Effector memory CD4-positive, alpha-beta T cell (primary cell): ENCODE measurements at places on chromosomes 7 and 10.

DNA sequence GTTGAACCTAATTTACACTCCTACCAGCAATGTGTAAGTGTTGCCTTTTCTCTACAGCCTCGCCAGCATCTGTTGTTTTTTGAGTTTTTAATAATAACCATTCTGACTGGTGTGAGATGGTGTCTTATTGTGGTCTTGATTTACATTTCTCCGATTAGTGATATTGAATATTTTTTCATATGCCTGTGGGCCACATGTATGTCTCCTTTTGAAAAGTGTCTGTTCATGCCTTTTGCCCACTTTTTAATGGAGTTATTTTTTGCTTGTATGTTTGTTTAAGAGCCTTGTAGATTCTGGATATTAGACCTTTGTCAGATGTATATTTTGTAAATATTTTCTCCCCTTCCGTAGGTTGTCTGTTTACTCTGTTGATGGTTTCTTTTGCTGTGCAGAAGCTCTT, 195.3 kb downstream of the DNAJB6 start:
- no peak for DNase-seq

DNA sequence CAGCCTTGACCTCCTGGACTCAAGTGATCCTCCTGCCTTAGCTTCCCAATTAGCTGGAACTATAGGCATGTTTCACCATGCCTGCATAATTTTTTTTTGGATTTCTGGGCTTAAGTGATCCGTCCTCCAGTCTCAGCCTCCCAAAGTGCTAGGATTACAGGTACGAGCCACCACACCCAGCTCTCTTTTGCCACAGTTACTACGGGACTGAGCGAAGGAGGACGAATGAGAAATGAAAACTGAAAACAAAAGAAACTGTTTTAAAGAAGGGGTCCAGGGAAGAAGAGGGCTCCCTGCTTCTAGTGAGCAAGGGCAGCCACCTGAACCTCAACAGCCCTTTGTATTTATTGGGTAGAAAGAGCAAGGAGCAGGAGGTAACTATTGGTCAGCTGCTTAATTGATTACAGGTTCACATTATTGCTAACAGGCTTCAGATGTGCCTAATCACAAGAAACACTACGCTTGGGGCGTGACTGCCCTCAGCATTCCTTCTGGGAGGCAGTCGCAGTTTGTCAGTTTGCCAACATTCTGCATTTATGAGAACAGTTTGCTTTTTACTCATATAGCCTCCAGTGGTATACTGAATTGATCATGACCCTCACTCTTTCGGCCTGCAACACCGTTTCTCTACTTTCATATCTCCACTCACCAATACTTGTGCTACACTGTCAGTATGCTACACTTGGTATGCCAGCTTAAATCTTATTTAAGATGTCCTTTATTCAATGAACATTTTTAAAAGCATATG, 676.8 kb downstream of the DNAJB9 start:
- DNase-seq: no peak

GRCh38 chr7:5627745-5628547, 153.5 kb downstream of the RNF216 start:
- DNase-seq: no peak

DNA sequence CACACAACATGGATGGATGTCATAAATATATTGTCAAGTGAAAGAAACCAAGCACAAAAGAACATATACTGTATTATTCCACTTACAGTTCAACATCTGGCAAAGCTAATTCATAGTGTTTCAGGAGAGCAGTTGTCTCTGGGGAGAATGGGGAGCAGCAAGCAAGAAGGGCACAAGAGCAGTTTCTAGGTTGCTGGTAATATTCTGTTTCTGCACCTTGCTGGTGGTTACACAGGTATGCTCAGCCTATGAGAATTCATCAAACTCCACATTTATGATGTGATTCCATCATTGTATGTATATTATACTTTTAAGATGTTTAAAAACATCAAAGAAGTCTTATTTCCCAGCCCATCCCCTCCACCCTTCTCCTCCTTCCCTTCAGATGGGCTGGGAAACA, 18.1 kb upstream of the PALS2 start:
- DNase-seq: no peak

DNA sequence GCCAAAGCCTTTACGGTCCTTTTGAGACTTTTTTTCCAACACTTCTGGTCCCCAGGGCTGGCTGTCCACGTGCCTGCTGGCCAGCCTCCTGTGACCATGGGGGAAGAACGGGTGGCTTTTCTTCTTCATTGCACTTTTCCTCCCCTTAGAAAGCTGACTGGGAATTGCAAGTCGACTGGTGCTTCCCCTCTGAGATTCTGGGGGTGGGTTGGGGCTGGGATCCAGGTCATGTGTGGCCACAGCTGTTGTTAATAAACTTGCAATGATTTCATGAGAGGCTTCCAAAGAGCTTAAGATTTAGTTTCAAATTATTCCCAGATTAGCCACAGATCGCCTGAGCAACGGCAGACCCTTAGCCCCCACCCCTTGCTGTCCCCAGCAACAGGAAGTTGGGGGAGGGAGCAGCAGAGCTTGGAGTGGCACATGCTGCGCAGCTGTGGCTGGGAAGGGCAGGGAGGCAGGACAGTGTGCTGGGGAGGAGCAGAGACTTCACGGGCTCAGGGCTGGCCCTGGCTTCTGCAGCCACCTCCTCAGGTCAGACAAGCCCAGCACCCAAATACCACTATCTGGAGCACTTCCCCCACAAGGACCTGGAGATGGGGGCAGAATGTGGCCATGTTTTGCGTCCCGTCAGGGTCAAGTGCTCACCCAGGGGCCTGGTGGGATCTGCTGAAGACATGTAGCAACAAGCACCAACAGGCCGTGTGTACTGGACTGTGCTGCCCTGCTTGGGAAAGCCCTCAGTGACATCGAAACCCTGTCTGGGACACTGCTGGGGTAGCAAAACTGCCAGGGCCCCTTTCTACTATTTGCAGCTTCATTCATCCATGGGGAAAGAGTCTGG, 147.1 kb downstream of the RNF216 start:
- DNase-seq: no peak

GRCh38 chr7:144459635-144460034, 56.1 kb upstream of the NOBOX start:
- DNase-seq: no peak

DNA sequence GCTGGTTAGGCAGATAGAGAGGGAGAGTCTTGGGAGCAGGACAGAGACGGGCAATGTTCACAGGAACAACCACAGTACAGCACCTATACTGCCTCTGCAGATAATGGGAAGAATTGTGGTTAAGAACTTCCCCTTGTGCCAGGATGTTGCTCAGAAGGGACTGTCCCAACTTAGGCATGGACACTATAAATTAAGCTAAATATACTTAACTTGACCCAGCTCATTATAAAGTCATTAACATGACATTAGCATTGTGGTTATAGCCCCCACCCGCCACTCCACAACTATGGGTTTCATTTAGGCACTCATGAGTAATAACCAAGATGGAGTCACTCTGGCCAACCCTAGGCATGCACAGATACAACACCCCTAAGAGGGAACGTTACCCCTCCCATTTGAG, 310.9 kb upstream of the NRG3 start:
- no peak for DNase-seq

DNA sequence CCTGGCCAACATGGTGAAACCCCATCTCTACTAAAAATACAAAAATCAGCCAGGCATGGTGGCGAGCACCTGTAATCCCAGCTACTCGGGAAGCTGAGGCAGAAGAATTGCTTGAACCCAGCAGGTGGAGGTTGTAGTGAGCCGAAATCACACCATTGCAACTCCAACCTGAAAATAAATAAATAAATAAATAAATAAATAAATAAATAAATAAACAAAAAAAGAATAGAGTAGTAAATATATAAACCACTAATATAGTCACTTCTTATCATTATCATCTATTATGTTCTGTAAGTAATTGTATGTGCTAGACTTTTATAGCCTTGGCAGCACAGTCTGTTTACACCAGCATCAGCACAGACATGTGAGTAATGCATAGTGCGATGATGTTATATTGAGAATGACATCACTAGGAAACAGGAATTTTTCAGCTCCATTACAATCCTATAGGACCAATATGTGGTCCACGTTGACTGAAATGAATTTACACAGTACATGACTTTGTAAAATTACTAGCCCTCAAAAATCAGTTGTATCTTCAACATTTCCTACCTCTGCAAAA, 385.4 kb upstream of the ANKRD30A start:
- no peak for DNase-seq

DNA sequence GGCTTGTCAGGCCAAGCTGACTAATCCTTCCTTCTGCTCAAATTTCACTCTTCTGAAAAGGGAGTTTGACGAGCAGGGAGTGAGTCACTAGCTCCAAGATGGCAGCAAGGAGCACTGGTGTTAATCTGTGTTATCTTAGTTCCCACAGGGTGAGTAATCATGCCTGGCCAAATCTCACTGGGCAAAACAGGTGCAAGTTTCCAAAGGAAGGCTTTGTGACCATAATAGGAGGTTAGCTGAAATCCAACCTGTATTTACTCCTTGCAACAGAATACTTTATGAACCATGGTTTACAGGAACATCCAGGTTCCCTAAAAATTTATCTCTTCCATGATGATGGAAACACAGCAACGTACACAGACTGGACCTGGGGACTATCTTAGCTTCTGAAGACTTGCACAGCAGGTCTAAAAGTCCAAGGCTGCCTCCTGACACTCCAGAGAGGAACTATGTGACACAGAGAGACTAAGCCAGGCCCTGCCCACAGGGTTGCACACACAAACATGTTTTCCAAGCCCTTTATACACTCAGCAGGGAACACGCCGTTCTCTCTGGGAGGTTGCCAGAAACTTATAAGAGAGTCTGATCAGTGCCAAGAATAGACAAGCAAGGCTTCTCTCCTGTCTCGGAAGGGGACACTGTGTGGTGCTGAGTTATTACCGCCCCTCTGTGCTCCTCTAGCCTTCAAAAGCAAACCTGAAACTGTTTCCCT, 46.3 kb downstream of the PDK4 start:
- no peak for DNase-seq

DNA sequence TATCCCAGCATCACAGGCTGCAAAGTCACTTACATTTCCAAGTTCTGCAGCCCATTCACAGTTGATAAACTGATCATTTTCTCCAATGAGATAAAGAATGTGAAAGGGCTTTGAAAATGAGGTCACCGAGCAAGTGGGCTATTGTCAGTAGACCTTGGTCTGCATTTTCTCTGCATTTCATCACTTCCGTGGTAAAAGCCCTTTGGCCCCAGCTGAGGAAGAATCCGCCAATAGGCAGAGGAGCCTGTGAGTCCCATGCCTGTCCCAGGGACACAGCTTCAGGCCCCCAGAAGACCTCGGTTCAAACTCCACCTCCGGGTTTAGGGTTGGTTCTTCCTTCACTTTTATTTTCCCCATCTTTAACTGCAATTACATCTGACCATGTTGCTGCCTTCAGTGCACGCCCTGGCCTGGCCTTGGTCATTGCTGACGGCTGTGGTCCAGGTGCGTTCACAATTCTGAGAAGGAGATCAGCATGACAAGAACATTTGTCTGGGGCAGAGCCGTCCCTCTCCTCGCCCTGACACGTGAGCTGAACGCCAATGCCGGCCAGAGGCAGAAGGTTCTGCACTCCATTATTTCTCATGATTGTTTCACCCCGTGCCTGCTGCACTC, 292.5 kb downstream of the TCERG1L start:
- DNase-seq: no peak

DNA sequence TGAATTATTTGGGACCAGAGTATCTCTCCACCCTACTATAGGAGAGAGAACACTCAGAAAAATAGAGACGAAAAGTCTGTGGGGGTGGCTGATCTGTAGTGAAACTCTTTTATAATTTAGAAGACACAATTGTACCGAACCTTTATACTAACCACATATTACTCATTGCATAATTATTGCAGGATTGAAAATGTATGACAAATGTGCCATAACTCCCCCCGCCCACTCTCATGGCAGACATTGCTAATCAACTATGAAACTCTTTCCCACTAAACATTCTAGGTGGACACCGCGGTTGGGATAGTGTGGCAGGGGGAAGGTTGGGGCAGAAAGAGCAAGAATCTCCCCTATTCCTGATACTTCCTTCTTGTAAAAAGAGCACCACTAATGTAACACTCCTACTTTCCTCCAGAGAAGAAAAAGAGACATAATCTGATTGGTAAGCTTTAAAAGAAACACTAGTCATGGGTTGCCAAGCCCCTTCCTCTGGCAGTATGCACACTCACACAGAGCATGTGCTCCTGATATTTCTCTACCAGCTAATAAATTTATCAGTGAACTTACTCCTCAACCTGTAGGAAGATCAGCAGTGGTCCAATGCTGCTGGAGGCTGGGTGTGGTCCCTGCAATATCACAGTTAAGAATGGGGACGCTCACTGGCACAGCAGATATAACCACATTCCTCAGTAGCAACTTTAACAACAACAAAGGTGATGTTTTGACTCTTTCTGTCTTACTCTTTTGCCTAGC, 18.7 kb upstream of the ARID5B start:
- DNase-seq: no peak

GRCh38 chr7:77575187-77575586, 38.1 kb downstream of the PTPN12 start:
- DNase-seq: no peak

GRCh38 chr7:2812831-2813230, 31.3 kb downstream of the GNA12 start:
- no peak for DNase-seq

GRCh38 chr7:140587243-140587642, 53.4 kb downstream of the DENND2A start:
- DNase-seq: no peak

GRCh38 chr7:142787034-142787768, 16.4 kb downstream of the PRSS2 start:
- no peak for DNase-seq

DNA sequence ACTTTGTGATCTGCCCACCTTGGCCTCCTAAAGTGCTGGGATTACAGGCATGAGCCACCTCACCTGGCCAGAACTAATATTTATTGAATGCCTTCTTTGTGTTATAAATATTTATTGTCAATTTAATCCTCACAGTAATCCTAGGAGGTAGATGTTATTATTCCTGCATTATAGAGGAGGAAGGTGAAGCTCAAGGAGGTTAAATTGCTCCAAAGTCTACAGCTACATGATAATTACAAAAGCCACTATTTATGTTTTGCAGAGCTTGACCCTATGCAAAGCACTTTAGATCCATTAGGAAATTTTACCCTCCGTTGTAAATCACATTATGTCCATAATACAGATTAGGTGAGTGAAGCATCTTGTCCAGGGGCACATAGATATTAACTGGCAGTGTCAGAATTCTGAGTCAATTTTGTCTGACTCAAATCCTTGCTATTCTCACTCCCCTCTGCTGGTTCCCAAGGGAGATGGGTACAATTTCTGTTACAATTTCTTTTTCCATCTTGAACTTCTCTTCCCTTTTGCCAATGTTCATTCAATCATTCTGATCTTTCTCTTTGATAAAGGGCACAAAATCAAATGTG, 25.7 kb upstream of the CDK14 start:
- no peak for DNase-seq

GRCh38 chr7:66047426-66047825, 28.2 kb upstream of the ASL start:
- DNase-seq: no peak

- no peak for DNase-seq
These were observed 1170.0 kb downstream of the XPNPEP1 start for GRCh38 chr10:108753326-108753725.
